ENCODE measurements at places on chromosomes 11 and 22. TPM values are rescaled to one million over a fixed set of nuclear protein-coding genes. Genes with fewer than 3 reads are reported as not detected.

Gene MYBPC3
- 0.01 TPM for polyA plus RNA-seq

Gene TTC12
- polyA plus RNA-seq: 2.8 TPM

Gene SMIM35
- polyA plus RNA-seq: 0.07 TPM

Gene SPA17
- 0.47 TPM for polyA plus RNA-seq

Gene FDXACB1
- polyA plus RNA-seq: 0.95 TPM

Gene VPREB1
- polyA plus RNA-seq: not detected

Gene MSANTD2
- polyA plus RNA-seq: 1.7 TPM

Gene SEZ6L
- 0.08 TPM for polyA plus RNA-seq

Gene HBG2
- polyA plus RNA-seq: 0.71 TPM

Gene SPTY2D1
- polyA plus RNA-seq: 4.7 TPM

Gene PLA2G3
- not detected for polyA plus RNA-seq

Gene TUB
- polyA plus RNA-seq: 0.35 TPM

Gene TRIM49D1
- polyA plus RNA-seq: not detected

Gene ATXN10
- 72.9 TPM for polyA plus RNA-seq

Gene CDHR5
- 86.2 TPM for polyA plus RNA-seq

Gene SDHAF2
- polyA plus RNA-seq: 28.1 TPM

Gene MDK
- 9.3 TPM for polyA plus RNA-seq

Gene TMEM191B
- polyA plus RNA-seq: not detected

Gene HEPACAM
- polyA plus RNA-seq: 0.79 TPM

Gene PAMR1
- polyA plus RNA-seq: 2.1 TPM

Gene SUSD2
- 2.5 TPM for polyA plus RNA-seq

Gene CRYBB3
- 0.25 TPM for polyA plus RNA-seq

Gene FREY1
- 0.18 TPM for polyA plus RNA-seq

Gene MRGPRF
- 4.8 TPM for polyA plus RNA-seq

Gene CDC45
- 1.4 TPM for polyA plus RNA-seq

Gene TTC36
- 66.1 TPM for polyA plus RNA-seq

Gene LARGE2
- polyA plus RNA-seq: 1.7 TPM

Gene MMP26
- not detected for polyA plus RNA-seq

Gene MIOX
- polyA plus RNA-seq: not detected

Gene FAM181B
- 0.03 TPM for polyA plus RNA-seq

Gene TPP1
- polyA plus RNA-seq: 102 TPM

Gene OR51I1
- not detected for polyA plus RNA-seq

Gene PDGFD
- 1.0 TPM for polyA plus RNA-seq

Gene NXPE2
- polyA plus RNA-seq: not detected

Gene B3GAT3
- polyA plus RNA-seq: 29.2 TPM

Gene TSSK2
- not detected for polyA plus RNA-seq

Gene TEX12
- 0.07 TPM for polyA plus RNA-seq

Gene APOL6
- polyA plus RNA-seq: 20.8 TPM

Gene KRTAP5-10
- polyA plus RNA-seq: not detected

Gene TUBGCP6
- polyA plus RNA-seq: 11.9 TPM

Gene OR4C3
- polyA plus RNA-seq: not detected

Gene UBTFL1
- polyA plus RNA-seq: not detected

Gene LMO2
- 6.1 TPM for polyA plus RNA-seq

Gene SHANK2
- polyA plus RNA-seq: 5.4 TPM
